ENCODE measurements at places on chromosomes 2 and 18. TPM values are rescaled to one million over a fixed set of nuclear protein-coding genes. Genes with fewer than 3 reads are reported as not detected.
A peak's percentile ranks its signal among the peaks of the same experiment; 100 is the strongest.

- no peak for DNase-seq
Measured at GRCh38 chr2:181141676-181142075, 161.3 kb downstream of the UBE2E3 start.

DNA sequence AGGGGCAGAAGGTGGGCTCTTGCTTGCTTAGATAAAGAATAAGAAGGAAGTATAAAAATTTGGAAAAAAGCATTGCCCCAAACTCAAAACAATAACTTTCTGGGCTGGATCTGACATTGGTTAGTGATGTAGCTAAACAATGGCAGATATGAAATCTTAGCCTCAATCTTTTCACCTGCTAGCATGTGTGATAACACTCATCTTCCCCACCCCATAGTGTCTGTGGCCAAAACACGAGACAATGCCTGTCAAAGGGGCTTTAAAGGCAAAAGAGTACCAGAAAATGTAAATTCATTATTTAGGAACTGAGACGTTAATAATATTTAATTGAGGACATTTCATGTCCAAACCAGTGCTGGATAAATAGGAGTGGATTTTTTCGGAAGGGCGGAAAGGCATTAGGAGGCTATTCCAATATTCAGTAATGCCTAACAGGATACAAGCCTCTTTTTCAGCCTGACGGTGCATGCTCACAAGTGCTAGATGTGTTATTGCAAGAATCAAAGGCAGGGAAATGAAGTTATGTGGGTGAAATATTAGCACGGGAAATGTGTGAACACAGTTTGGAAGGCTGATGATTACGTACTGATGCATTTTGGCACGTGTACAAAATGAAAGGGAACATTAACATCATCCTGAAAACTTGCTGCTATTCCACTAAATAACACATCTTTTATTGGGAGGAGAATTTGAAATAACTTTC, 395.7 kb downstream of the GALR1 start:
- DNase-seq = no peak

GRCh38 chr2:241999184-241999583, 129.7 kb downstream of the RTP5 start:
- DNase-seq = no peak

DNA sequence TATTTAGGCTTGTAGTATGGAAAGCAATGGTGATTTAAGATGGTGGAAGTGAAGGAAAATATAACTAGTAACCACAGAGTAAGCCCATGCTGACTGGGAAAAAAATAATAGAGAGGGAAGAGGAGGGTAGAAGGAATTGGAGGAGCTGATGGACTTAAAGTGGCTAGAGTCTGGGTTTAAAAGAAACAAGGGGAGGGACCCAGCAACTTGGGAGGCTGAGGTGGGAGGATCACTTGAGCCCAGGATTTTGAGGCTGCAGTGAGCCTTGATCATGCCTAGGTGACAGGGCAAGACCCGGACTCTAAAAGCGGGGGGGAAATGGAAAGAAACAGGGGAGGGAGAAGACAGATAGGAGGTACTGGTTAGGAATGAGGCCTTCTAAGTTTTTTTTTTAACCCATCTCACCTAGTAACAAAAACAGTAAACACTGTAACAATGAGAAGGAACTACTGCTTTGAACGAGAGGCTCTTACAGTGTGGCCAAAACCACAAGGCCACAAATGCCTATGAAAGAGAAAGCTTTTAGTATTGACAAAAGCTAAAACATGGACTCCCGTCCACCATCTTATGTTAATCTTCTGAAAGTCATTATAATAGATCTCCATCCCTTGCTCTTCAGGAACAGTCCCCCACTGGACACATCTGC, 26.6 kb downstream of the METTL8 start:
- DNase-seq = no peak

DNA sequence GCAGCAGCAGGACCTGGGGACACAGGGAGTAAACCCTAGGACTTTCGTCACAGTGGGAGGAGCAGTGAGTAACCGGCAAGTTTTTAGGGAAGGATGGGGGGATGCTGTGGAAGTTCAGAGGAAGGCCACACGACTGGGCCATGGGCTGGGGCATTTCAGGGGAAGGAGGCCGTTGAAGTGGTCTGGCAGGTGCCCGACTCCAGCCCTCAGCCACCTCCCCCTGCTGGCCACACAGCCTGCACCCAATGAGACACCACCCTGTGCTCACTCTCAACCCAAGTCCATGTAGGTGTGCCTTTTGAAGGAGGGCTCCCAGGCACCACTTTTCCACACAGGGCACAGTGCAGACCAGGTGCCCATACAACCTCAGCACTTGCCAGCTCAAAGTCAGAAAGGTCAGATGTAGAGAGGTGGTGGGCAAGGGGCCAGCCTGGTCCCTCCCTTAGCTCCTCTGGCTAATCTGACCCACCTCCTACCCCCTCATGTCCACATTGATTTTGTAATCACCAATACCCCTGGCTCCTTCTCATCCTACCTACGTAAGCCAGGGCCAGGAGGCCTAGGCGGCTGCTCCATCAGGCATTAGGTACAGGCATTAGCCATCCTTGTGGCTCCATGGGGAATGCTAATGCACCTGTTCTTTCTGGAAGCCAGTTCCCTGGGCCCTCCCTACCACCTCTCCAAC, 211.2 kb downstream of the SMAD2 start:
- no peak for DNase-seq

DNA sequence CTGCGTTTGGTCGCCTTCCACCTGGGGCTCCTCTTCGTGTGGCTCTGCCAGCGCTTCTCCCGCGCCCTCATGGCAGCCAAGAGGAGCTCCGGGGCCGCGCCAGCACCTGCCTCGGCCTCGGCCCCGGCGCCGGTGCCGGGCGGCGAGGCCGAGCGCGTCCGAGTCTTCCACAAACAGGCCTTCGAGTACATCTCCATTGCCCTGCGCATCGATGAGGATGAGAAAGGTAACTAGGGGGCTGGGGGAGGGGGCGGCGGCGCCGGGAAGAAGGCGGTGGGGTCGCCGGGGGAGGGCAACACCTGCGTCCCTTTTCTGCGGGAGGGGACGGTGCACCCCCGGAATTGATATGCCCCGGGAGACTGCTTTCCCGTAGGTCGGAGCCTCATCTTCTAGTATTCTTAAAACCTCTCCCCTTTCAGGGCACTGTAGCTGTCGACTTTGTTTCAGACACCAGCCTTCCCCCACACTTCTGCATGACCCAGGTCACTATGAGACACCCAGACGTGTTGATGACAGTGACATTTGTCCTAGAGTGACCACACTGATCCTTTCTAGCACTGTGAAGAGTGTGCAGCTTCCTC, 755 bp downstream of the SPAST start:
- peak; percentile 19 for DNase-seq

GRCh38 chr2:69781321-69782248, 39.7 kb downstream of the ANXA4 start:
- DNase-seq = no peak

DNA sequence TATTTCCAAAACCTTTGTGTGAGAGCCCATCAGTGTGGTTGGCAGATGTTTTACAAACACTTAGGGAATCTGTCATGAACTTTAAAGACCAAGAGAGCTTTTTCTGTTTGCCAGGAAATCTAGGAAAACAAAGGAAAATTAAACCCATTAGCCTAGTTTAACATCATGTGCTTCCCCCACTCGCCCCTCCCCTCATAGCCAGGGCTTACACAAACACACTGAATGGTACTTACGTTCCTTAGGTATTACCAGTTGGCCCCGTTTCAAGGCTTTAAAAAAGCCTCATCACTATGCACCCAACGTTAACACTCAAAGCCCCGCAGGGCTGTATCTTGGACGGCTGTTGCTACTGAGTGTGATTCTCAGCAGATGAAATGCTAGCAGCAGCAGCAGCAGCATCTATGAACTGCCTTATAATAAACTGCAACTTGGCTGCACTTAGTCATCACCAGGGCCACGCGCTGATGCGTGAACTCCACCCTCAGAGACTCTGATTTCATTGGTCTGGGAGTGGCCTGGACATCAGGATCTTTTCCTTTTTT, 20.1 kb upstream of the TTC39C start:
- DNase-seq = no peak

DNA sequence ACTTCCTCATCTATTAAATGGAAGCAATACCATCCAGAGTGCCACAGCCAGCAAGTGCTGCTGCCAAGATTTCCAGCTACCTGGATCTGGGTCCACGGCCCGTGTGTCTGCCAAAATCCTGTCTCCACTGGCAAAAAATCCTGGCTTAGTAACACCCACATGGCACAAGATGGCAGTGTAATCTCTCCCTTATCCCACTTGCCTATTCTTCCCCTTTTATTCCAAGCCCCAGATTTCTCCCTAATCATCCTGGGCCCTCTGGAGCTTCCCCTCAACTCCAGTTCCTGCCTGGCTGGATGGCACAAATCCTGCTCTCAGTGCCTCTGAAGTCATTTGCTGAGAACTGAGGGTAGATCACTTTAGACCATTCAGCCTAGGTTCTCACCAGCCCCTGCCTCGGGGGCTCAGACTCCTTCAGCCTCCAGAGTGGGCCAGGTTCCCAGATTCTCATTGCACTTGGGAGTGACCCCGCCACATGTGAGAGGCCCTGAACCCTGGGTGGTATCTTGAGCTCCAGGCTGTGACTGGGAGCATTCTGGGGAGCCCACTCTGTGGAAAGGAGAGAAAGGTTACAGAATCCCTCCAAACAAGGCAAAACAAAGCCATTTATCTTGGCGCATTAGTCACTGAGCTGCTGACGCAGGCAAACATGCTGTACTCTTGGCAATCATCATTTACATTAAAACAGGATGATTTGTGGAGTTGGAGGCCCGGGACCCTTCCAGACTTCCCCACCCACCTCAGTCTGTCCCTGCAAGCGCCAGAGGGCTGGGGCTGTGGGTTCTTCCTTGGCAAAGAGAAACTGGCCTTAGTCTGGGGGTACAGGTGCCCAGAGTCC, 325.8 kb downstream of the DYSF start:
- DNase-seq = no peak

The GKN2 gene
- total RNA-seq = not detected

The HNMT gene
- 1.2 TPM for total RNA-seq

The C2orf72 gene
- not detected for total RNA-seq

The CAPN13 gene
- not detected for total RNA-seq

The FOXI3 gene
- not detected for total RNA-seq

The KCNE4 gene
- not detected for total RNA-seq
